ENCODE measurements at places on chromosomes 6 and 20. TPM values are rescaled to one million over a fixed set of nuclear protein-coding genes. Genes with fewer than 3 reads are reported as not detected.

The UNC93A gene
- total RNA-seq: not detected

The CYP39A1 gene
- not detected for total RNA-seq

The HEY2 gene
- not detected for total RNA-seq

The CRISP3 gene
- total RNA-seq: not detected

The PRDM1 gene
- 24.6 TPM for total RNA-seq

The PDCD2 gene
- 140 TPM for total RNA-seq

The F13A1 gene
- not detected for total RNA-seq

Measured in activated CD8-positive, alpha-beta T cell treated with anti-CD3 and anti-CD28 coated beads for 36 hours (primary cell).